Aorta (tissue), 5 donors: ENCODE measurements at places on chromosomes 2 and 18.

GRCh38 chr18:10971717-10972116 is 177.7 kb downstream of the PIEZO2 start:
- DNase-seq = no peak

DNA sequence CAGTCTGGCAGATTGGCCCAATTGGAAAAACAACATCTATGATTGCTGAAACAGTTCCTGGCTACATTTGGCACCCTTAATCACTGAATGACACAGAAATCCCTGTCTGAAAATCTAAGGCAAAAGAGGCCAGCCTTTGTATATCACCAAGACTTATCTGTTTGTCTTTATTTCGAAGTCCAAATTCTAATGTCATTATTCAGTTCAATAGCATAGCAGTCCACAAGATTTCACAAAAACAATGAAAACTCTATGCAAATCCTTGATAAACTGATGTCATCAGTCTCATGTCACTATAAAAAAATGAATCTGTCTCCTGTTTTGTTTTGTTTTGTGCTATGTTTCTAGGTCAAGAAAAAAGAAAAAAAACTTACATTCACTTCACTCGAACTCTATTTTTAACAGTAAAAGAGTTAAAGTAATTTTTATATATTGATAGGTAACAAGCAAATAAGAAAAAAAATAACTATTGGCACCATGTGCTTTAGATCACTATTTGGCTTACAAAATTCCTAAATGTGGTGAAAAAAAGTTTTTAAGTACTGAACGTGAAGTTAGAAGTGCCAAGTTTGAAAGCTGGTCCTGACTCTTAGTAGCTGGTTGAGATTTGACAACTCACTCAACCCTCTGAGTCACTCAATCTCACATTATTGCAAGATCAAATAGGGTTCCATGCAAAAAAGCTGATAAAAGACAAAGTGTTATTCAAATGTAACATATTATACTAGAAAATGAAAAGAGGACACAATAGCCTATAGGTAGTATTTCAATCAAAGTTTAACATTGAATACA is 359.3 kb downstream of the IRS1 start:
- DNase-seq = no peak

- no peak for DNase-seq
Observed at GRCh38 chr2:221570321-221570935, 1.7 kb downstream of the EPHA4 start.

GRCh38 chr18:74766251-74766650 is 168.6 kb downstream of the ZNF407 start:
- DNase-seq = no peak

- DNase-seq = no peak
Observed at GRCh38 chr2:173511357-173511756, 156.7 kb downstream of the CDCA7 start.

- DNase-seq = no peak
Observed at GRCh38 chr2:236934166-236934565, 151.5 kb upstream of the COPS8 start.

DNA sequence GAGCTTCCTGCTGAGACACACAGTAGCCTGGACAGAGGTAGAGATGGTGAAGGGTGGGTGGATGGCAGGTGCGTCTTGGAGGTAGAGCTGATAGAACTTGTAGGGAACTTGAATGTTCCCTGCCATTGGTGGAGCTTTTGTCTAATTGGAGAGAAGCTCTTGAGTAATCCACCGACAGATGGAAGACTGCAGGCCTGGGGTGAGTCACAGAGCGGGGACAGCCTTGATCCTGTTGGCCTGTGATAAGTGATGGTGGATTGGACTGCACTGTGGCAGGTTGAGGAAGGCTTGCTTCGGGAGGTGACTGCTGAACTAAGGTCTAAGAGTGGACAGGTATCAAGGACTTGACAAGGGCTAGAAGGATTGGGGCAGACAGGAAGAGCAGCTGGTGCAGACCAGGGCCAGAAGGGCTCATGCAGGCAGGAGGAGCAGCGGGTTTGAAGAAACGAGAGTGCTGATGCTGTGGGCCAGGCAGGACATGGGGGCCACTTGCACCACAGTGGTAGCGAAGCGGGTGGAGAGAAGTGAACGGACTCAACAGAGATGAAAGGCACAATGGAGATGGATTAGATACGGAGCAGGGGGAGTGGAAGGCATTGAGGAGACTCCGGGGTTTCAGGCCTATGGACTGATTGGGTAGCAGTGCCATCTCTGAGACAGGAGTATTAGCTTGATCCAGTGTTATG is 16.3 kb downstream of the CABLES1 start:
- no peak for DNase-seq

DNA sequence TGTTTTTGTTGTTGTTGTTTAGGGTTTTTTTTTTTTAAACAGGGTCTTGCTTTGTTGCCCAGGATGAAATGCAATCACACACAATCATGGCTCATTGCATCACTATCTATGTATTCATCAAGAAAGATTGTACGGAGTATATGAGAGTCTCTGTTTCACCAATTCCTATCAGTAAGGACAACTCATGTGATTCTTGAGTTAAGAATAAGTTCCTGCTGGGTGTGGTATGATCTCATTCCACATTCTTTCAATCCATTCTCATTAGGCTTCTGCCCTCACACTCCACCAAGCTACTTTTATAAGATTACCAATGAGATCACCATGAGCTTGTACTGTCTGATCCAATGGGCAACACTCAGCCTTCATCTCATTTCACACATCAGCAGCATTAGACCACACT is 9.1 kb upstream of the AP1S3 start:
- no peak for DNase-seq

DNA sequence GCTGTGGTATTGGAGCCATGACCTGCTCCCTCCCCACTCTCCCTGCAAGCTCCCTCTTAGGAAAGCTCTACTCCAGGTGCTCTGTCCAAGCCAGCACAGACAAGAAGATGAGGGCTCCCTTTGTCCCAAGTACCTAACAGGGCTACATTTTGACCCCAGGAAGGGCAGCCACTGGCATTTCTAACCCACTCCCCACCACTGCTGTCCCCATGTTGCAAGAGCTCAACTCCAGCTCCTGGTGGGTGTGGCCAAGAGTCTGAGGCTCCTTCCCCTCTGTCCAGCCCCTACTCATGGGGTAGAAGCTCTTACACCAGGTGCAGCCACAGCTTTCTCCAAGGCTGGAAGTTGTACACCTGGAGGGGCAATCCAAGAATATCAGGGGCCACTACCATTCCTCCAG is 127.0 kb upstream of the NPAS2 start:
- no peak for DNase-seq

DNA sequence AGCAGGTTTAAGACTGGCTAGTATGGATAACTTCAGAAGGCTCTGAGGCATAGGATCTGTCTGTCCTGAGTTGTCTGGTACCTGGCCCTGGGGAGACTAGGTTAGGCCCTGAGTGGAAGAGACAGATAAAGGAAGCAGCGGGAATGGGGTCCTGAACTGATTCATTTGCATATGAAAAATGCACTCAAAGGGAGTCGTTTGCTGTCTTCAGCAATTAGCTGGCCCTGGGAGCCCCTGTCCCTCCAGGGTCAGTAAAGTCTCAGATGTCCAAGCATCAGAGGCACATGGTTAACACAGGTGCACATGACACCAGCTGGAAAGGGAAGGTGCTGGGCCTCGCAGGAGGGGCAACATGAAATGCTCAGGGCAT is 172.4 kb downstream of the ACOXL start:
- DNase-seq = no peak

- DNase-seq = no peak
Observed at GRCh38 chr2:26345283-26345544, 729 bp upstream of the SELENOI start.

GRCh38 chr18:45930963-45931362 is 36.2 kb downstream of the EPG5 start:
- no peak for DNase-seq

DNA sequence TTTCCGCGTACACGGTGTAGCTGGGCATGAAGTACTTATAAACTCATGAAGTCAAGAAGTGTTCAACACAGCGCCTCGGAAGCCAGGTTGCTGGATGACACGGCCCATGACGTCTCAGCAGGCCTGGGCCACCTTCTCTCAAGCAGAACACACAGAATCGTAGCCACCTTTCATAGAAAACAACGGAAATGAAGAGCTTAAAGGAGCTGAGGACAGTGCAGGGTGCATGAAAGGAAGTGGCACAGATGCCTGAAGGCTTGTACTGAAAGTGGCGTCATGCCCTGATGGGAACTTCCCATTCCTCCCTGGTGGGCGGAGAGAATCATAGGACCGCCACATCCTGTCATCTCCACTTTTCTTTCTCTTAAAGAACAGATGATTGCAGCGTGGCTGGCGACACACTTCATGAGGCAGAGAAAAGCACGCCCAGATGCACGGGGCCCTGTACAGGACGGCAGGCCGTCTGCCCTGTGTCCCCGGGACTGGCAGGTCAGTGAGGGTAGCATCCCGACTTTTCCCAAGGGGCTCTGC is 31.1 kb downstream of the HDAC4 start:
- DNase-seq = peak; percentile 61

DNA sequence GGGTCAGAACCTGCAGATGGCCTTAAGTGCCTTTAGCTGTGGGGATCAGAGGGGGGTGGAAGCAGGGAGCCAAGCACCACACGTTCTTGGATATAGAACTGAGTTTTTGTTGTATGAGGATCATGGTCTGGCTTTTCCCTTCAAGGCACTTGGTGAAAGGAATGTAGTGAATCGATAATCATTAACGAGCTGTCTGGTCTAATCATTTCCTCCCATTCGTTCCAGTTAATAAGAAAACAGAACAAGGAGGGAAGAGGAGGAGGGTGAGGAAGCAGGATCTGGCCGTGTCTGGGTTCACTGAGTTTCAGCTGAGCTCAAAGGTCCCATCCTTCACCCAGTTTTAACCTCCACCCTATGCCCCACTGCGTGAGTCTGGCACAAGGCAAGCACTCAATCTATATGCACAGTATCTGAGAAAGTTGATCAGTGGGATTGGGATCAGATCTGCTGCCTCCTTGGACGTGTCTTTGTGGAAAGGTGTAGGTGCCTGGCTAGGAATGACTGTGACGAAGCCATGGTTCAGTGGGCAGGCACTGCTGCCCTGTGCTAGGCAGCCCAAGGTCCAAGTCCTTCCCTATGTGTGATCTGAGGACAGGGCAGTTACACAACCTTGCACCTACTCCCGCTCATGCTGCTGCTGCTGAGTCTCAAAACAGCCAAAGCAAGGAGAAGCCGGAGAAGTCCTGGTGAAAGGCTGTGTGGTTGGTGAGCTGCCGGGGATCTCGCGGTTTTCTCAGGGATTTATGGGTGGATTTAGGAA is 54.8 kb downstream of the GALNT14 start:
- no peak for DNase-seq

- DNase-seq = no peak
Observed at GRCh38 chr2:767440-767839, 90.2 kb upstream of the TMEM18 start.

- no peak for DNase-seq
Observed at GRCh38 chr2:158616480-158617000, 159.8 kb downstream of the PKP4 start.

- DNase-seq = no peak
Observed at GRCh38 chr2:67524777-67525176, 127.6 kb downstream of the ETAA1 start.

DNA sequence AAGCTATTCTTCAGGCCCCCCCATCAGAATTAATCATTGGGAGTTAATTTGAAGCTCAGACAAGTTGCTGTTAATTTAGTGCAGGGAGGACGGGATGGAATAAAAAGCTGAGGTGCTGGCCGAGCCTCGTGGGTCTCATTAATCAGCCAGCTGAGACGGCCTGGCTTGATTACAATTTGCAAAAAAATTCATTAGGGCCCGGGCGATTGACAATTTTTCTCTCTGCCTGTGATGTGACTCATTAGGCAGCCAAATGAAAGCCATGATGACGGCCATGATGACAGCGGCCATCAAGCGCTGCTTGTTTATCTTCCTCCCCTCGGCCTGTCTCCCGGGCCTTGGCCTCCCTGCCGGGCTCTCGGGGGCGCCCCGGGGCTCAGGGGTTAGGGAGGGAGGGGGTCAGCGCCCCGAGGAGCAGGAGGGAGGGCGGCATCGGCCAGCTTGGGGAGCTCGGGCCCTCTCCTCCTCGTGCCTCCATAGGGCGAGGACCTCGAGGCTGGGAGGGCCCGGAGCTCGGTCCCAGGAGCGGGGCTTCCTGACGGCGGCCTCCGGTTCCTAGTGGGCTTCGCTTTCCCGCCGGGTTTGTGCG is 5.2 kb downstream of the GBX2 start:
- DNase-seq = no peak

DNA sequence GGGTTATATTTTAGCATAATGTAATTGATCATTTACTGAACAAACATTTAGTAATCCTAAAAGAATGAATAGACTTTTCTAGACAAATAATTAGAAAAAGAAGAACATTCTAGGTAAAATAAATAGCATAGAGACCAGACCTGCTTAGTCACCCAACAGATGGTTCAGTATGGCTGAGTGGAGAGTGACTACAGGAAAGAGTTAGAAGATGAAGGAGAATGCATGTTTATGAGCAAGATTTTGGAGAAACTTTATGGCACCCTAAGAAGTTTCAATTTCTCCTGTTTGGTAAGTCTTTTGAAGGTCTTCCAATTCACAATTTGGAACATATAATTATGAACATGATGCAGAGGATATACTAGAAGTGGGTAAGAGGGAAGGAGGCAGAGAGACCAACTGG is 32.9 kb downstream of the FAP start:
- DNase-seq = no peak

DNA sequence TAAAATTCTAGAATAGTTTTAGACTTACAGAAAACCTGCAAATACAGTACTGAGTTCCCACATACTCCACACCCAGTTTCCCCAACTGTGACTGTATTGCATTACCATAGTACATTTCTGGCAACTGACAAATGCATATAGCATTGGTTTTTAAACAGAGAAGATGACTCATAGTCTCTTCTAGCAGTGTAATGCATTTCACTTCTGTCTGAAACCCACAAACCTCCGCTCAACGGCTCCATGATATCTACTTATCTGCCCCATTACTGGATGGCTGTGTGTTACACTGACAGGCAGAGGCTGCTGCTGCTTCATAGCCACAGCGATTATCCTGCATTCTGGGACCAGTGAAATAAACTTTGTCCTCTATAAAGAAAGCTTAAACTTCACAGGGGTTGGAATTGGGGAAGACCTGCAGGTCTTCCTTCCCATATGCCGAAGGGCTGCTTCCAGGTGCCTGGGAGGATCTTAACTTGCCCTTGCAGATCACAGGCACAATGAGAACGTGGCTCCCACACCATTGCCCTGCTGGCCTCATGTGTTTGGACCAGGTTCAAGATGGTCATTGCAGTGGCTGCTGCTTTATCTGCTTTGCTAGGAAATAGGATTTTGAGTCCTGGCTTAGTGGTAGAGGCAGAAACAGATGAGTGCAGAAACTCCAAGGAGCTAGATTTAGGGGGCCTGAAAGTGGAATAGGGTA is 742.6 kb upstream of the HS6ST1 start:
- DNase-seq = no peak
